Aorta (tissue), 5 donors: ENCODE measurements at places on chromosomes 3 and 15.

DNA sequence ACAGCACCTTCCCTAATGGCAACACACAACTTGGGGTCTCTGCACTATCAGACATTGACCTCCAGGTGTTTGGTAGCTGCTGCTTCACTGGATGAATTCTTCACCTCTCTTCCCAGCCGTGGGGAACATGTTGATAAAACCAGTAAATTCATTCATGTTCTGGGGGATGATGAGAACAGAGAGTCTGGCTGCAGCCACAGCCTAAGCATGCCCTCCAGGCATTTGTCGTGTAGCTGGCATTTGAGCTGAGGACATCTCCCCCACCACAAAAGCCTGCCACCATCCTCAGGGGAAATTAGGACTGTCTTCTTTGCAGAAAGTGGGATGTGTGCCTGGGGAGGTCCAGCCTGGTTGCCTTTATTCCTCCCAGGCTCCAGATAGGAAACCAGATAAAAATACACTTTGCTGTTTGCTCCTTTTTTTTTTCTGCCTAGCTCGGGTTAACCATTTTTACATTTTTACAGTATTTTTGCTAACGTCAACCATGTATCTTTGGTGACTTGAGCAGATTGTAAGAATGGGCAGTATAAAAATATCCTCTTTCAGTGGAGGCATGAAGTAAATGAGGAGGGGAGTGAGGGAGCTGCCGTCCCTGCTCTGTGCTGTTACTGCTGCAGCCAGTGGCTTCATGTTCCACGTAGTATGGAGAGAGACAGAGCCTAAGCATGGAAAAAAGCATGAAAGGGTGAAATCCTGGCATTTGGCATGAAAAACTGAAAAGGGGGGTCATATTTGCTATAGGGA is 444.0 kb downstream of the EPHB1 start:
- no peak for DNase-seq

- no peak for DNase-seq
These were observed 1.4 kb downstream of the PDZRN3 start for GRCh38 chr3:73623346-73623745.

DNA sequence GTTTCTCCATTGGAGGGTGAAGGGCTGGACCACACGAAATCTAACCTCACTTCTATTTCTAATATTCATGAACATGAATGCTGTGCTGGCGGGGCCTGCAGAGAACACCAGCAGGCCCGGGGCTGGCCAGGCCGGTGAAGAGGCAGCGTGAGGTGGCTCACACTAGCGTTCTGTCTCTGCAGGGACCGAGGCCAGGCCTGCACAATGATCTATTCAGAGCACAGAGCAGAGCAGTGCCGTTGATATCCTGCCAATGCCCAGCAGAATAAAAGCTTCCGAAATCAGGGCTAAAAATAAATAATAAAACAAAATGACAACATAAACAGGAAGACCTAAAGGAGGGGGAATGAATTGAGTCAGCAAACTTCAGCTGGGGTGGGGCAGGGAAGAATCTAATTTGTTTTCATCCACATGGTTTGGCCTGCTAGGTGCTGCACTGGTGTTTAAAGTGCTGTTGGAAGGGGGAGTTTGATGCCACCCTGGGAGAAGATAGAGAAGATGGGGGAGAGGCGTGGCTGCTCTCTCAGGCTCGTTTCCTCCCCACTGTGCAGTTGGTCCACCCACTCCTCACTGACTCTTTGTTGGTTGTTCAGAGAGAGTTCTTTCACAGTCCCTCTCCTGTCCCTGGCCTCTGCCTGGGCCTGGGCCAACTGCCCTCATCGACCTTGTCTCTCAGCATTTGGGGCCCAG is 837.1 kb downstream of the AGBL1 start:
- no peak for DNase-seq

GRCh38 chr3:112321867-112322652 is 10.9 kb upstream of the CD200 start:
- DNase-seq = no peak

- no peak for DNase-seq
These were observed 23.2 kb downstream of the DCP1A start for GRCh38 chr3:53324105-53324504.

DNA sequence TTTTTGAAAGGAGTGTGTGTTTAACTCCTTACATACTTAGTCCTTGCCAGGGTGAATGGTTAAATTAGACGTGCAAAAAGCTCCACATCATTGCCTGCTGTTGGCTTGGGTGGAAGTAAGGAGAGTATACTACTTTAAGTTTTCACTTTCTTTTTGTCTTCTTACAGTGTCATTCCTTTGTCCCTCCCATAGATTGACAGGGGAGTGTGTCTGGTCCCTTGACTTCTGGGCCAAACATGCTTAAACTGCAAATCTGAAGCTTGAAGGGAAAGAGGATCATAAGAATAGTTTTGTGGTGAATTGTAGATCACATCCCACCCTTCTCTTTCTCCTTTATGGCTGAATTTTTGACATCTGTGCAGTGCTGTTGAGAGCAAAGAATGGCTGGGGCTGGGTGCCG is 355.8 kb upstream of the C2CD4B start:
- DNase-seq = no peak

GRCh38 chr3:20136231-20136630 is 49.8 kb downstream of the SGO1 start:
- DNase-seq = no peak

GRCh38 chr3:131690800-131691199 is 188.0 kb upstream of the MRPL3 start:
- DNase-seq = no peak

DNA sequence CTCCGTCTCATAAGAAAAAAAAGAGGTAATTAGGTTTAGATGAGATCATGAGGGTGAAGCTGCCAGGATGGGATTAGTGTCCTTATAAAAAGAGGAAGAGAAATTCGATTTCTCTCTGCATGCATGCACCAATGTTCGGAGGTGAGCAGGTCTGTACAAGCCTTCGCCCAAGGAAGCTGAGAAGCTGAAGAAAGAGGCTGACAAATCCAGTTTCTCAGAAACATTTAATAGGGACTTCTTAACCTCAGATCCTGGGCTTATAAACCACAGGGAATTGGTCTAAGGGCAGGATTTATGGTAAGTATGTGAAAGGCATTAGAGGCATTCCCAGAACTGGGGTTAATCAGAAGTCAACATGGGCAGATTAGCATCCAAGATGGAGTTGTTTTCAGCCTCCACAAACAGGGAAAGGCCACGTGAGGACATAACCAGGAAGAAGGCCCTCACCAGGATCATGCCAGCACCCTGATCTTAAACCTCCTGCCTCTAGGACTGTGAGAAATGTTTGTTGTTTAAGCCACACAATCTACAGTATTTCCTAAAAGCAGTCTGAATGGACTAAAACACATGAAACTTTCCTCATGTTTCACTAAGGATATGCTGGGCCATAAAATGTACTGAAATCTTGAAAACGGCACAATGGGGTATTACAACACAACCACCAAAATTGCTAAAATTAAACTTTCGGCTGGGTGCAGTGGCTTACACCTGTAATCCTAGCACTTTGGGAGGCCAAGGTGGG is 11.3 kb downstream of the SHISA5 start:
- DNase-seq = no peak

DNA sequence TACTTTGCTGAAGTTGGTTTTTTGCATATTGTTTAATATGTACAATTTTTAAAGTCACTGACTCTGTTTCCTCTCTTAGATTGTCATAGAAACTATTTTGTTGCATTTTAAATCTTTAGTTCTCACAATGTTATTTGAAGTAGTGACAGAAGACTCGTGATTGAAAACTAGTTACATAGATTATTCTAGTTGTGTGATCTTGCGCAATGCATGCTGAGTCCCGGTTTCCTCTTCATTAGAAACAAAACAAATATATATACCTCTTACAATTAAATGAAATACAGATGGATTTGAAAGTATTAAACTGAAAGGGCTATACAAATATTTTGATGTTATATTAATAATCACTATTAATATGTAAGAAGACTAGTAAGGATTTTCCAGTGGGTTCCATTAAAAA is 333.0 kb downstream of the LPP start:
- no peak for DNase-seq

DNA sequence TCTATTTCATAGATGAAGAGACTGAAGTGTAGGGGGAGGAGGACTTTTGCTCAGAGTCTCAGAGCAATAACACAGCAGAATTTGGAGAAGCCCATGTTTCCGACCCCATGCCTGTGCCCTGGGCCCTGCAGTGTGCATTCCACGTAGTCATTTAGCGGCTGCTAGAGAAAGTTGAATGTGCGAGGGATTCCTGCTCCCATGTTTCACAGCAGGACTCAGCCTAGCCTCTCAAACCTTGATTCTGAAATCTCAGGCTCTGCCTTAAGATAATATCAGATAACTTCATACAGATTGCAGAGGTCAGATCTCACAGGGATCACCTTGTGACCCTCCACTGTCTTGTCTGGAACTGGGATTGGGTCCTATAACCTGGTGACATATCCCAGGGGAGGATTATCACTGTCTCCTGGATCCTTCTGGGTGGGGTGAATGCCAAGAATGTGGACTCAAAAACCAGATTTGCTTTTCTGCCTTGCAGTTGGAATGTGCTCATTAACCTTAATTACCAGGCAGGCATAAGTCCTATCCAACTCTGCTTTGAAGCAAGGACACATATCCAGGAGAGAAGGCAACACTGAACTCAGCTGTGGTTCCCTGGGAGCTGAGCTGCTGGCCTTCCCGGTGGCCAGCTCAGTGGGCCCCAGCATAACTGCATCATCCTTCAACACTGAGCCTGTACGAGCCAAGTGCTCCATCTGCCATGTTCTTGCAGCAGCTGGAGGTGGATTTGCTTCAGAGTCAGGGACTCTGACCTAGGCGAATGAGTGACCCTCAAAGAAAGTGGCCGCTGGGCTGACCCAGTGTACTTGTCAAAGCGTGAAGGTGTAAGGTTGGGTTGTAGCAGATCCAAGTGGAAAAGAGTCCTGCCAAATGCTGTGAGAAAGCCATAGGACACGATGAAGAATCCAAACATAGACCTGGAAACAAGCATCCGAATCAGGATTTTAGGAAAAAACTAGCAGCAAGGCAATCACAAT is 43.0 kb downstream of the CTXND1 start:
- DNase-seq = no peak

- no peak for DNase-seq
These were observed 73.8 kb downstream of the FHIT start for GRCh38 chr3:61177450-61177849.

GRCh38 chr3:141485641-141486495 is 959 bp upstream of the RASA2 start:
- no peak for DNase-seq
